ENCODE measurements at places on chromosomes 6 and 20.

- no peak for DNase-seq
These were observed 112.1 kb upstream of the EYS start for GRCh38 chr6:65819152-65819551.

DNA sequence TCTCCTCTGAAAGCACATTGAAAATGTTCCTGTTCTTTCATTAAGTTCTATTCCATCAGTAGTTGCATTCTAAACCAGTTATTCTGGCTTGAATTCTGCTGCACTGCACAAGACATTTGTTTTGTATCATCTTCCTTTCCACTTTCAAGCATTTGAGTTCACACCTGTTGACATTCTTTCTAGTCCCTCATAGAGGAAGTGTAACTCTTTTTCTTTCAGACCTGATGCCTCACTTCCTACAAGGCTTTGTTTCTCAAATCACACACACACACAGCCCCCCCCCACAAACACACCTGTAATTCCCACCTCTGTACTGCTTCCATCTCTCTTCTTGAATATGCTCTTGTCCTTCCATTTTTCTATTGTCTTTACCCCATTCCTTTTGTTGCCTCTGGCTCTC lies 50.9 kb downstream of the CCN2 start:
- no peak for DNase-seq

DNA sequence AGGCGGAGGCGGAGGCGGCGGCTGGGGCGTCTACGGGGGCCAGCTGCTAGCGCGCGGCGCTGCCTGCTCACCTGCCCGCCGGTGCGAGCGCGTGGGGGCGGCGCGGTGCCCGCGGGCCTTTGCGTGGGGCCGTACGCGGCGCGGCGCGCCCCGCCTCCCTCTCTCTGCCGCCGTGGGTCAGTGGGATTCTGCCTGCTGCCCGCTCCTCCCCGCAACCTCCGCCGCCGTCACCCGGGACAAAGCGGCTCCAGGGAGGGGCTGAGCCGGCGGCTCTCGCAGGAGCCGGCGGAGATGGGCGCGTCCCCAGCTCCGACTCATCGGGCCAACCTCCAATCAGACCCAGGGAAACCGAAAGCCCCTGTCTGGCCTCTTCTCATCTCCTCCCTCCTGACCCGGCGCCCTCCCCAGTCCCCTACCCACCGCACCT lies at the start of gene RCAN2:
RCAN2 (minus strand) TSS at position 249 of the 427 bp plus-strand sequence.
- DNase-seq: no peak

DNA sequence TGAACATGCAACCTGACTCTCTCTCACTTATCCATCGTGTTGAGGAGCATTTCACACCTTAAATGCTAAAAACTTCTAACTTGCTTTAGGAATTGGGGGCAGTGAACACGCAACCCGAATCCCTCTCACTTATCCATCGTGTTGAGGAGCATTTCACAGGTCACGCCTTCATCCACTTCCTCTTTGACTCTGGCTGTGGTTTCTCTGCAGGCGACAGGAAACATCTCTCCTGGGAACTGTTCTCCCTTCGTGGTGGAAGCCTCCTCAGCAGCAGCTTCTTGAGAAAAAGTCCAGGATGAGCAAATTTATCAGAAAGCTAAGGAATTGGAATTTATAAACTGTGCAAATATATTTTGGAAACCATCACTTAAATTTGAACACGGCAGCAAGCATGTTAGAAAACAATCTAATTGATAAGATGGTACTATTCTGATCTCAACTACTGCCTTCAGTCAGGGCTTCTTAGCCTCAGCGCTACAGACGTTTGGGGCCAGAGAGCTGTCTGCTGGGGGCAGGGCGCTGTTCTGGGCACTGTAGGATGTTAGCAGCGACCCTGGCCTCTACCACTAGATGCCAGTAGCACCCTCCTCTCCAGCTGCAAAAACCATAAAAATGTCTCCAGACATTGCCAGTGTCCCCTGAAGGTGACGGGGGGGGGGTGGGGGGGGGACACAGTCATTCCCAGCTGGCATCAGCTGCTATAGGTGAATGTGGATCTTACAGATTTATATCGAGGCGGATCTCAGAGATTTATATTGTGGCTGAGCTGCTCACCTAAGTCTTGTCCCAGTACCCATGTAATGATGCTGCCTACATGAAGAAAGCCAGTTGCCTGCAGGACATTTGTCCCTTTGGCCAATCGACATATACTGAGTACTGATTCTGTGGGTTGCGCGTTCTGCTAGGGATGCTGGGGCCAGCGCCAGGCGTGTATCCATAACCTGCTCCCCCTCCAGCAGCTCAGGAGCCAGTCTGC lies 26.2 kb downstream of the CTCFL start:
- peak; percentile 20 for DNase-seq

DNA sequence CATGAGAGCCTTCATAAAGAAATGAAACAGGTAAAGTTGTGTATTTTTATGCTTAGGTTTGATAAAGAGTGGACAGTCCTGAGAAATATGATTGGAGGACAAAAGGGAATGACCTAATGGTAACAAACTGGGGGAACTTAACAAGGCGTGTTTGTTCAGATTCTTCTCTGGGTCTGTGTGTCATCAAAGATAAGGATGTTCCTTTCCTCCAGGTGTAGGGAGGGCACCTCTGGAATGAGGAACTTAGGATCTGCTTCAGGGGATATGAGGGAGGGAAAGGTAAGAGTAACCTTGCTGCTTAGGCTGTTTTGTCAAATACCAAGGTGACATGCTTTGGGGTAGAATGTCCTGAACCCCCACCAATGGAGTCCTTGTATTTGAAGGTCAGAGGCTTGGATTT lies 291.9 kb downstream of the KCNQ5 start:
- DNase-seq: no peak

DNA sequence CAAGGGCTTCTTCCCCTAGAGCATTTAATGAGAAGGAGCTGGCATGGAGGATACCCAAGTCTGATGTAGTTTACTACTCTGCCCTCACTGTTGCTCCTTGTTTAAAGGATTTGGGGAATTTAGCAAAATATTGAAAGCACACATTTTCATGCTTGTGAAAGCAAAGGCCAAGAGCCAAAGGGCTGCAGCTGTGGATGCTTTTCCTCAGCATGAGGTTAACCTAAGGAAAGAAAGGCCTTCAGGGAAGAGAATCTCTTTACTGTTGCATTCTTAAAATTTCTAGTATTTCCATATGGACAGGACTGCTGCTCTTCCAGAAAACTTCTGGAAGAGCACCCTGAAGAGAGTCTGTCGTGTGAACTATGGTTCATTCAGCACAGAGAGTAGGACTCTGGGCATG lies 45.9 kb upstream of the SASH1 start:
- no peak for DNase-seq

- no peak for DNase-seq
These were observed 98.5 kb downstream of the TULP4 start for GRCh38 chr6:158410784-158411183.

DNA sequence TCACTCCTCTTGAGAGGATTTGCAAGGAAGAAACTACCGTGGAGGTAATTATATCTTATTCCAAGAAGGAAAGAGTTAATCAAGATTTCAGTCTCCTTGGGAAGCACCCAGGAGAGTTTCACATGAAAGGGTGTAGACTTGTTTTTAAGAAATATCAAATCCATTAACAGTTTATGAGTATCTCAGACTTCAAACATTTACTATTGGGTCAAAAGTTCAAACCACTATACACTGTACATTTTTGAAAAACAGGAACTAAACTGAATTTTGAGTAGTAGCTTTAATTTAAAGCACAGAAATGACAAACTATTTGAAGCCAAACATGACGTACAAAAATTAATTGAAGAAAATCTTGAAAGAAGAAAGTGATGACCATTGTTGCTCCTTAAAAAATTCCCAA lies 164.0 kb downstream of the FOXC1 start:
- no peak for DNase-seq

All from naive thymus-derived CD4-positive, alpha-beta T cell (primary cell).